ENCODE measurements at places on chromosomes 7 and 10. TPM values are rescaled to one million over a fixed set of nuclear protein-coding genes. Genes with fewer than 3 reads are reported as not detected.

DNA sequence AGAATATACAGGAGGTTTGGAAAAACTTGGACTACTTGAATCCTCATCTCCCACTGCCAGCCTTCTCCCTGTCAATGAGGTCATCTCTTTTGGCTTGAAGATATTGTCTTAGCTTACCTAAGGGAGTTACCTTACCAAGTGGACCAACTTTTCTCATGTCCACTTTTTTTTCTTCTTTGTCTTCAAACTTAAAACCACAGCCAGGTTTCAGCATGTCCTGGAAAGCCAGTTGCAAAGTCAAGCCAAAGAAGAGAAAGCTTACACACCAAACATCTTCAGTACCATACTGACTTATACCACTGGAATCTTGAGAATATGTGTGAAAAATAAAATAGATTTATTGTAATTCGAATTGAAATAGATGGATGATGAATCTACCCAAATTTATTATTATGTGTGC lies 520.5 kb downstream of the HTR7 start:
- no peak for DNase-seq

GRCh38 chr10:118246332-118247295 lies 95.5 kb downstream of the FAM204A start:
- no peak for DNase-seq

- no peak for DNase-seq
These were observed 438.7 kb upstream of the NRP1 start for GRCh38 chr10:33773253-33773573.

GRCh38 chr7:129698516-129699418 lies 87.2 kb downstream of the NRF1 start:
- DNase-seq: no peak

DNA sequence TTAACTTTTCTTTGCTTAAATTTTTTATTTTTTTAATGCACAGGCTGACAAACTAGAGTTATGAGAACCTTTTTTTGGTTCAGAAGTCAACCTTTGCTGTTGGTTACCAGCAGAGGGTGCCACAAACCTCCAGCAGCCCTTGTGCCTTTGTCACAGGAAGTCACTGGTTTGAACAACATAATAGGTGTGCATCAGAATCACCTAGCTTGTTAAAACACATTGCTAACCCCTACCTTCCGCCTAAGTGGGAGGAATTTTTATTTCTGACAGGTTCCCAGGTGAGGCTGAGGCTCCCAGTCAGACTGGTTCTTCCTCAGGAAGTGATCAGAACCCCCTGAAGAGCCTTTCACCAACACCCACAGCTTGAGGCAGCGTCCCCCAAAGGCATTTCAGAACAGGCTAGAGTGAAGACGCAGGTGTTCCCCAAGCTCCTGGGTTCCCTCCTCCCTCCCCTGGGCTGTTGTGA lies 22.6 kb upstream of the VDAC2 start:
- DNase-seq: no peak

DNA sequence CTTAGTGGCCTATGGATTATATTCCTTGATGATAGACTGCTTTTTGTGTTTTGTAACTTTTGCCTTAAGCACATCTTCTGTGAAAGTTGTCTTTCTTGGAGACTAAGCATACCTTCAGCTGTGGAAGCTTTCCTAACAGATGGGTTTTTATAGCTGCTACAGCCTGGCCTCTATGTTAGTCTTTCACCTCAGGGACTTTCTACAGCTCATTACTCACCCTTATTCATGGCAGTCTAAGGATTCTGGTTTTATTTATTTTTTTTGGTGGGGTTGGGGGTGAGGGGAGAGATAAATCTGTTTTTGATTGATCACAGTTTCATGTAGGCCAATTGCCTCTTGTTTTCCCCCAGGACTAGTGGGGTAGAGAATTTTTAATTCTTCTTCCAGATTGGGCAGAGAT lies 219.9 kb downstream of the DKK1 start:
- DNase-seq: no peak

DNA sequence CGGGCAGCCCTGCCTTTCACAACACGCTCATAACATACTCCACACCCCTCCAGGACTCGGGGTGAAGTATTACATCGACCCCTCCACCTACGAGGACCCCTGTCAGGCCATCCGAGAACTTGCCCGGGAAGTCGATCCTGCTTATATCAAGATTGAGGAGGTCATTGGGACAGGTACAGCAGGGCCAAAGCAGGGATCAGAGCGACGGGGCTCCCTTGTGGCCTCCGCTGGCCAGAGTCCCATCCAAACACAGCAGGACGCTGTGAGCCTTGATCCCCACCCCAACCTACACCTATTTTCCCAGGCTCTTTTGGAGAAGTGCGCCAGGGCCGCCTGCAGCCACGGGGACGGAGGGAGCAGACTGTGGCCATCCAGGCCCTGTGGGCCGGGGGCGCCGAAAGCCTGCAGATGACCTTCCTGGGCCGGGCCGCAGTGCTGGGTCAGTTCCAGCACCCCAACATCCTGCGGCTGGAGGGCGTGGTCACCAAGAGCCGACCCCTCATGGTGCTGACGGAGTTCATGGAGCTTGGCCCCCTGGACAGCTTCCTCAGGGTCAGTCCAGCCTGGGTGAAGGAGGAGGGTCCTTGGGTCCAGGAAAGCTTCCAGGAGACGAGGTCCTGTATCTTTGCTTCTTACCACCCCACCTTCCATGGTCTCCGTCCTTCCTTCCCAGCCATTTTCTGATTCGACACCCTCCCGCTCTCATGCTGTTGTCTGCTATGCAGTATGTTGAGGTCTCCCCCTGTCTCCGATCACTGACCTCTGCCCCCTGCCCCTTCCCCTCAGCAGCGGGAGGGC lies 13.5 kb downstream of the EPHB6 start:
- no peak for DNase-seq

GRCh38 chr10:29857843-29858701 lies 201.3 kb downstream of the JCAD start:
- peak; percentile 85 for DNase-seq

Gene MALRD1
- 3.4 TPM for total RNA-seq

Gene PRPF18
- total RNA-seq: 16.8 TPM

All from posterior vena cava (tissue), 2 donors.